ENCODE measurements at places on chromosomes 3 and 15.

DNA sequence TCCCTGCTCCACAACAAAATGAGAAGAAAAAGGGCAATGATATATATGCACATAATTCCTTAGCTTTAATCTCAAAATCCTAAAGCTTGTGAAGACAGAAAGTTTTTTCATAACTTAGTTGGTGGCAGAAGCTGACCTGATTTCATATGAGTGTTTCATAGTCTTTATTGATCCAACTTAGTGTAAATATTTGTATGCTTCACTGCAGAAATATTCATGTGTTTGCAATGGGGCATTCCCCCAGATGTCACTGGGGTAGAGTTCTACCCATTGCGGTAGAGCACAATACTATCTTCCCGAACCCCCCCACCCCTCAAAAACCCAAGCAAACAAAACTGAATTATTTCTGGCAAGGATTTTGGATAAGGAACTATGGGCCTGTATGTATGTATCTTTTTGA lies 221.2 kb downstream of the THRB start:
- no peak for DNase-seq

GRCh38 chr3:172148702-172149565 lies 109.6 kb downstream of the FNDC3B start:
- no peak for DNase-seq

GRCh38 chr3:111724694-111725093 lies 129.5 kb upstream of the ZBED2 start:
- no peak for DNase-seq

DNA sequence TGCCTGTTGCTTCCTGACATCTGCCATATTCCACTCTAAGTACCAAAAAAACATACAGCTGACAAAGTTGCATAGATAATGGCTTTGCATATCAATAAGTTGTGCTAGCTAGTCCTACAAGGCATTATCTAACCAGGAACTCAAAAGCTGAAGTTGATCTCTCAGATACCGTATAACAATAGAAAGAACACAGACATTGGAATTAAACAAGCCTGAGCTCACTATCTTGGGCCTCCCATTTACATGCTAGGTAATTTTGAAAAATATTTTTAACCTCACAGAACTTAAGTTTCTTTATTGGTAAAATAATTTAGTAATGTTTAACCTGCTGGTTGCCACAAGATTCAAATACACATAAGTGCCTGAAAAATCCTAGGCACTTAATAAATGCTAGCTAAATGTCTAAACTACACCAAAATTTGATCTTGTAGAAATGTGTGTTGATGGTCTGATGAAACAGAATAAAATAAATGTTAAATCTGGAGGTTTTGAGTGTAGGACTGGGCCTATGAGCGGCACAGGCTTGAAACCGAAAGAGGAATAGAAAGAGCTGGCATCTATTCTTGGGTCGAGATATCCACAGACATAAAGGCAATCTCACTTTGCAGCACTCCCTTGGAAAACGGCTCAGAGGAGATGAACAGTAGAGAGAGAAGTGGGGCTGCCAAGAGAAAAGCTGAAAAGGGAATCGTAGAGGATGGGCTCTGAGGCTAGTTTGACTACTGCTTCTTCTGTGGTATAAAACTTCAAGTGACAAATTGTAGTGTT lies 29.9 kb upstream of the TTC14 start:
- no peak for DNase-seq

DNA sequence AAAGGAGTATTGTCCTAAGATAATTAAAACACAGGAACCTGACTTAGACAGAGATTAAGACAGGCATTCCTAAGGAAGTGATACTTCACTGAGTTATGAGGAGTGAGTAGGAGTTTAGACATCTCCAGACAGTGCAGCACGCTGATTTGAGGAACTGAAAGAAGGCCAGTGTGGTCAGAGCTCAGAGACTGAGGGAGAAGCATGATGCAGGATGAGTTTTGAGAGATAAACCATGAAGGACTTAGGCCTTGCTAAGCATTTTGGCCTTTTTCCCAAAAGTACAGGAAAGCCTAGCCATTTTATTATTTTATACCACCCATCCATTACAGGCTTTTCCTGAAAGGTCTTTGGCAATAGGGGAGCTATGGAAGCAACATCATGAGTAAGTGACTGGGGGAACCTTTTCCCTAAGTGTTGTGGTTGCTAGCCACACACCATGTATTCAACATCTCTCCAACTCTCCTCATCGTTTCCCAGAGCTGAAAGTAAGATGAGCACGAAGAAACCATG lies 375.6 kb upstream of the TPRG1 start:
- DNase-seq = no peak

GRCh38 chr15:92077353-92078085 lies 224.0 kb downstream of the SLCO3A1 start:
- no peak for DNase-seq

GRCh38 chr3:148797795-148798194 lies 29.8 kb upstream of the CPB1 start:
- no peak for DNase-seq

- no peak for DNase-seq
These were observed 3.0 kb upstream of the TJP1 start for GRCh38 chr15:29825227-29825626.

GRCh38 chr3:58557491-58557890 lies 19.7 kb downstream of the FAM107A start:
- no peak for DNase-seq

GRCh38 chr3:18900994-18901393 lies 247.3 kb upstream of the KCNH8 start:
- no peak for DNase-seq

DNA sequence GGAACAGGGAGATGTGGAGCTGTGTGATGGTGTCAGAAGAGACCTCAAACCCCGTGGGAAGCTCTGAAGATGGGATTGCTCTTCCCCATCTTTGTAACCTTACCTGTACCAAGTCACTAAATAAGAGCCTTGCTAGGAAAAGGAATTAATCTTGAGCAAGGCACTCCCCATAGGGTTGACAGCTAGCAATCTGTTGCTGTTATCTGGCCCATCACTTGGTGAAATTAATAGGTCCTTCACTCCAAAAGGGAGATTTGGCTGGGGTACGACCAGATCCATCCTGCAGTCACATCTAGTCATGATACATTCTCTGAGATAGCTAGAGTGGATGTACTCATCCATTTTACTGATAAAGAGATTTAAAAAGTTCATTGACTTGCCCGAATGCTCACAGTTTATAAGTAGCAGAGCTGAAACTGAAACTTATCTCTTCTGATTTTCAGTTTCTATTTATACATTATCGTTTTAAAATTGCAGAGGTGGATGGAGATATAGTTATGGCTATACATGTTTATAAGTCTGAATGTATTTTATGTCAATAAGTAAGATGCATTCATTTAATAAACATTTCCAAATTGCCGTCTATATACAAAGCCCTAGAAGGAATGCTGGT lies 299.1 kb upstream of the MCTP2 start:
- DNase-seq = no peak

GRCh38 chr3:120157681-120158080 lies 63.4 kb upstream of the GSK3B start:
- no peak for DNase-seq

- DNase-seq = no peak
These were observed 41.5 kb downstream of the CHD2 start for GRCh38 chr15:92941668-92942067.

Data from renal pelvis (tissue), 12 donors.